ENCODE measurements at places on chromosomes 2 and 18.

DNA sequence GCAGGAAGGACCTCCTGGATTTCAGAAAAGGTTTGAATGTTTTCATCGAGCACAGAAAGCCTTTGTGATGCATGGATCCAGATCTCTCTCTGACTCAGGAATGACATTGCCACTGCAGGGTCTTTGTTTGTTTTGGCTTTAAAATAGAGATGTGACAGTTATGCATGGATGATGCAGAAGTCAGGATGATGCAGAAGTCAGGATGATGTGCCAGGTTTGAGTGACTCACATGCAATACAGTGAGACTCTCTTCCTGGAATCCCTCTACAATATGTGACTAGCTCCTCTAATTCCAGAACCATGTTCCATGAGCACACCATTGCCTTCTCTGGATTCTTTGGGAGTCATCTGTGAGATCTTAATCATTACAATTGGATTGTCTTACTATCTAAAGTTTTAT, 177.9 kb upstream of the RAB6C start:
- no peak for DNase-seq

GRCh38 chr2:58762176-58762781, 521.2 kb upstream of the FANCL start:
- DNase-seq, result no peak

DNA sequence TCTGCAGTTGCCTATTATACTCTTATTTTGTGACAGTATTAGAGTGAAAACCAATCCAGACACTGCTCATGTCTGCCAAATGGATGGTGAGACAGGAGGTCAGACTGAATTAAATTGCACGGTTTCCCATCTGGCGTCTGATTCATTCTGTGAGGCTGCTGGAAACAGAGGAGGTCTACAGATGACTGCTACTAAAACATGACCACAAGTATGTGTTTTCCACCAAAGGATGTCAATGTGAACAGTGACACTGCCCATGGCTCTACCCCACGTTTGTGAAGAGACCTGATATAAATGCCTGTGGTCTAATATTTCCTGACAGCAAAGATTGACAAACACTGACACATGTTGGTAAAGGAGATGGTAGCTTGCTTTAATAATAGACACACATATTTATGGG, 104.3 kb upstream of the ST6GAL2 start:
- no peak for DNase-seq

GRCh38 chr2:162022290-162022945, 51.6 kb downstream of the DPP4 start:
- DNase-seq, result no peak

GRCh38 chr2:237434866-237435311, 20.9 kb upstream of the COL6A3 start:
- DNase-seq, result peak; percentile 76

DNA sequence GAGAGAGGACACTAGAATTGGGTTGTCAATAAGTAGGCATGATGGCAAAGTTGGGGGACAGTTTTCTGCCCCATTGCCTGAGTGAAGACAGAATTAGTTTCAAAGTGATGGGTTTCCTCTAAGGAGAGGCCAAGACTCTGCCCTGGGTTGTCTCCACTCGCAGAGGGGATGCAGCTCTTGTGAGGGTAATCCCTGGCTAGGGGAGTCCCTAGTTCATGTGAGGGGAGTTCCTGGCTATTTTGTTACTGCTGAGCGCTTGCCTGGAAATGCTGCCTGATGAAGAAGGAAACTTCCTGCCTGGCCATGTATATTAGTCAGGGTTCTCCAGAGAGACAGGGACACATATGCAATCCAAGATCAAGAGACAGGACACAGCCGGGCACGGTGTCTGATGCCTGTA, 501.5 kb downstream of the BCL11A start:
- no peak for DNase-seq

DNA sequence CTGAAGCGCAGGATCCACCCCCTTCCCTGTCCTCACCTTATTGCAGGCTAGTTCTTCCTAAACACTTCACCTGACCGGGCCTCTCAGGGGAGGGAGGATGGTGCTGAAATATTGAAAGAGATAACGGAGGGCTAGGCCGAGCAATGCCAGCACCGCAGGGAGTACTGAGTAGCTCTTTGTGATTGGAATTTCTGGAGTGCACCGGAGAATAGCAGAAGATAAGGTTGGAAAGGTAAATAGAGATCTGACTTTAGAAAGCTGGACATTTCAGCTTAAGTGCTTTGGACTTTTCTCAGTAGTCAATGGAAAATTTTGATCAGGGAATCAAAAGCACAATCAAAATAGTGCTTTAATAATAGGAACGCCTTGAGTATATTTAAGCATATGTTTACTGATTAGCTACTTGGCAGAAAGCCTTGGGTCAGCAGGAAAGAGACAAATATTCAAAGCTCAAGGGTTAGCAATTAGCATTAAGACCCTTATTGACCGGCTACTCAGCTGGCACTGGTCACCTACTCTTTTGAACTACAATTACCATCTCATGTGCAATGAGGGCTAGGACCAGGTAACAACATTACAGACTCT, 142.9 kb upstream of the NDUFV2 start:
- DNase-seq, result no peak

Data from stimulated activated CD8-positive, alpha-beta memory T cell treated with anti-CD3 and anti-CD28 coated beads, Interleukin-4, amount 100 ng/mL, for 24 hours (primary cell).